ENCODE measurements at places on chromosomes 7 and 10. TPM values are rescaled to one million over a fixed set of nuclear protein-coding genes. Genes with fewer than 3 reads are reported as not detected.

GRCh38 chr7:109092268-109092667, 522.6 kb downstream of the DNAJB9 start:
- DNase-seq, result no peak

- peak; percentile 64 for DNase-seq
Measured at GRCh38 chr7:66964411-66964810, 31.0 kb downstream of the SBDS start.

DNA sequence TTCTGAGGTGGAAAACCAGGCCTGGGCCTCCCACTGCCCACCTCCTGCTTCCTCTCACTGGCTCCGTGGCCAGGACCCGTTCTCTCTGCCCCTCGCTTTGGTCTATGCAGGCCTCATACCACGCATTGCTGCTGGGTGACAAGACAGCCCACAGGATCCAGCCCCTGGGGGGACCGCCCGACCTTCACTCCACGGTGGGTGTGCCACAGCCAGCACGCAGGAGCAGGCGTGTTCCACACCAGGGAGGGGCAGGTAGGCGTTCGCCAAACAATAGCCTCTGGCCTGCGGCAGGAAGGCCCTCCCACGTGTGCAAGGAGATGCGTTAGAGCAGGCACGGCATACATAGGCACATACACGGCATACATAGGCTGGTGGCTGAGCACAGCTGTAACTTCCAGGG, 233.4 kb downstream of the WDR37 start:
- DNase-seq, result no peak

- DNase-seq, result peak; percentile 21
Measured at GRCh38 chr7:114663502-114663901, 248.9 kb downstream of the FOXP2 start.

PDE6C gene
- not detected for total RNA-seq

All from A172 (cell line).